Hematopoietic multipotent progenitor cell treated with erythropoietin and hydrocortisone succinate and interleukin-3 and kit ligand, for 8 days (in vitro differentiated cells): ENCODE measurements at places on chromosomes 2 and 18.

DNA sequence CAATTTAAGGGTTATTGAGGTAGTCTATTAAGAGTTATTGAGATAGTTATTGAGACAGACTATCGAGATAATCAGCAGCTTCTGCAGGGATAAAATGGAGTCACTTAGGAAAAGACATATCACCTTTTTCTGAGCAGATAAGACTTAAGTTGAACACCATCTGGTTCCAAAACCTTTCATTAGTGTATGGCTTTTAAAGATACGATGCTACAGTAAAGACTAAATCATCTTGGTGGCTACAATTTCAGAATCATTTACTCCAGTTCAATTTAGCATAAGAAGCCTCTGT lies 68.6 kb upstream of the DNAJC10 start:
- no peak for DNase-seq

GRCh38 chr2:105373344-105373781 lies 25.5 kb downstream of the FHL2 start:
- no peak for DNase-seq

GRCh38 chr2:38360177-38360576 lies 16.9 kb downstream of the ATL2 start:
- DNase-seq = no peak

- DNase-seq = no peak
Observed at GRCh38 chr2:229875549-229875948, 46.3 kb downstream of the TRIP12 start.

- DNase-seq = no peak
Observed at GRCh38 chr2:71064110-71064611, 4.3 kb upstream of the NAGK start.

DNA sequence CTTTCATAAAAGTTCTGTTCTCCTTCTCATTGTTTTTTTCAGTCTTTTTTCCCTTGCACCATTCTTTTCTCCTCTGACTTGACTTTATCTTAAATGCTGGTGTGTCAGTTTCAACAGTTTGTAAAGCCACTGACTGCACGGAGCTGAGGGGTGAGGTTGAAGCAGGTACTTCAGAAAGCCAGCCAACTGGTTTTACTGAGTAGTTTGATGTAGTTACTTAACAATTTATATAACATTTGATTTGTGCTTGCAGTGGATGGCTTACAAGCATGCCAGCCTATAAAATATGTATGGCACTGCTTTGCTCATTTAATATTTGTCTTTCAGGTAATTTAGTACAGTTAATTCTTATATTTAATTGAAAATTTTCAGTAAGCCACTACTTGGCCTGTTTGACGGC lies 55.4 kb downstream of the FAM171B start:
- no peak for DNase-seq

DNA sequence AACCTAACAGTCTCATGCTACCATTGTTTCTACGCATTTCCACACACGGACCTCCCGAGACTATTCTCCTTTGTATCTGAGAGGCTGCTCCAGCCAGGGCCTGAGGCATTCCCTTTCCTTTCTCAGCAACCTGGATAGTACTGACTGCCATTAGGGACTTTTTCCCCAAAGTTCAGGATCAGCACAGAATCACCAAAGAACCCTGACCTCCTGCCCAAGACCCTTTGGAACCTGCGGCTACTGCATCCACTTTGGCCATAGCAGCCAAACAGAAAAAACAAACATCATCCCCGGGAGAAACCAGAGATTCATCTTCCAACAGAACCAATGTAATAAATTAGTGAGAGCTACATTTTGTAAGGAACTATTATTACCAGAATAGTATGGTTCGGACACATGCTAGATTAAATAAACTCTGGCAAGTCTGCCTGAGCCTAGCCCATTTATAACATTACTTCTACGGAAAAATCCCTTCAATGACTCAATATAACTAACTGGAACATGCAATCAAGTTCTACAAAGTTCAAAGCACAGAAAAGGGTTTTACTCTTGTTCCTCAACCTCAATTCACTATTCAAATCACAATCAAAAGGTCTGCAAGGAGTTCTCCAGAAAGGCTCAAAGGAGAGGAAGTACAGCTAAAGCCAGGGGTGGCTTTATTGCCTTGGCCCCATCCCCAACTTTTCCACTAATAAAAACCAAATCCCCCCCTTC lies 51.8 kb downstream of the LPIN2 start:
- DNase-seq = no peak

DNA sequence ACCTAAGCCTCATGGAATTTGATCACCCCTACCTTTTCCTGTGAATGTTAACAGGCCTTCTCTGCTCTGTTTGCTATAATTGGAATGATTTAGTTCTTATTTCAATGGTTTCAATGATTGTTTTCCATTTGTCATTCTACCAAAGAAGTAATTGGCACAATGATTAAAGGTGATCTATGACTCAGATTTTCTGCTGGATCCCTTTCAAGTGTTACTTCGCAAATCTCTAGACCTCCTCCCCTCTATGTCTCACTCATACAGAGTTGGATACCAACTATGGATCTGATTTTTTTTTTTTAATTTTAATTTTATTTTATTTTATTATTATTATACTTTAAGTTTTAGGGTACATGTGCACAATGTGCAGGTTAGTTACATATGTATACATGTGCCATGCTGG lies 29.6 kb upstream of the FAM117B start:
- DNase-seq = no peak
